Putamen (tissue), 1 donor: ENCODE measurements at places on chromosomes 13 and 19.

DNA sequence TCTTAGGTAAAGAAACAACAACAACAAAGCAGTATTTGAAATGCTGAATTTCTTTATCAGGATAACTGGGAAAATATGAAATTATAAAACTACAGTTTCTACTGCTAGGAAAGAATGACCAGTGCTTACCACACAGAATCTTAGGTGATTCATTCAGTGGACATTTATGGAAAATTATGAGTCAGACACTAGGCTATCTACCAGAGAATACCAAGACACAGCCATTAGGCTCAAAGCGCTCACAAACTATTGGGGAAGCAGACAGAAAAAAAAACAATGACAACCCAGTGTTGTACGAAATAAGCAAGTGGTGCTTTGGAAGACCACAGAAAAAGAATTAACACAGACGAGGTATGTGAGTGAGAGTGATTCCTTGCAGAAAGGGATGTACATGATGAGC lies 1019.5 kb downstream of the PCDH9 start:
- no peak for DNase-seq

- peak; percentile 68 for DNase-seq
Measured at GRCh38 chr19:33345163-33345562, 28.3 kb upstream of the CEBPG start.

GRCh38 chr13:112355274-112355838 lies 20.8 kb upstream of the SPACA7 start:
- no peak for DNase-seq

GRCh38 chr13:32837307-32837972 lies 178.8 kb upstream of the KL start:
- no peak for DNase-seq

DNA sequence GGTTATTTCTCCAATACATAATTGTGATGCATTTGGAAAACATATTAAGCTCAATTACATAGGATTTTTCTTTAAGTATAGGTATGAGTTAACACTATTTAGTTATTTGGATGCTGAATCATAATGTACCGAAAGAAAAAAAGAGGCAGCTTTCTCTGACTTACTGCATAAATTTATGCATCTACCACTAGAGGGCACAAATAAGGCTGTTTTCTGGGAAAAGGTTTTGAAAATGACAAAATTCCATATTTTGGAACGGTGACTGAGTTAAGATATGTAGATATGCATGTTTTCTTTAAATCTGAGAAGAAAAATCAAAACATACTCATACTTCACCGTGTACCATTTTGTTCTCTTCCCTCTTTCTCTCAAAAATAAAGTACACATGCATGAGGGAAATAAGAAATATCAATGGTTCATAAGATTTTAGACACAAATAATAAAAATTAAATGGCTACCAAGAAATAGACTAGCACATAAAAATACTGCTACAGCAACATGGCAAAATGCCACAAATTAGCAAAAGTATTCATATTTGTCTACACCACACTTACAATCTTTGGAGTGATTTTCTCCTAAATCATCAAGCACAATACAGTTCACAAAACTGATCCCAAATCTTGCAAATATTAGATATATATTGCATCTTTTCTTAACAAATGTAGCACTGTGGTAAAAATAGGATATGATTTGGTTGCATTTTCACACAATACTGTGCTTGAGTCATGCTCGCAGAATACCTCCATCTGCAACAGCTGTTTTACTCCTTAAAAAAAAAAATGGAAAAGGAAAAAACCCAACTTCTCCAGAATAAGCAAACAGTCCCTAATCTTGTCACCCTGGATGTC lies 260.0 kb downstream of the FGF14 start:
- DNase-seq, result no peak
